ENCODE measurements at places on chromosomes 13 and 19.

DNA sequence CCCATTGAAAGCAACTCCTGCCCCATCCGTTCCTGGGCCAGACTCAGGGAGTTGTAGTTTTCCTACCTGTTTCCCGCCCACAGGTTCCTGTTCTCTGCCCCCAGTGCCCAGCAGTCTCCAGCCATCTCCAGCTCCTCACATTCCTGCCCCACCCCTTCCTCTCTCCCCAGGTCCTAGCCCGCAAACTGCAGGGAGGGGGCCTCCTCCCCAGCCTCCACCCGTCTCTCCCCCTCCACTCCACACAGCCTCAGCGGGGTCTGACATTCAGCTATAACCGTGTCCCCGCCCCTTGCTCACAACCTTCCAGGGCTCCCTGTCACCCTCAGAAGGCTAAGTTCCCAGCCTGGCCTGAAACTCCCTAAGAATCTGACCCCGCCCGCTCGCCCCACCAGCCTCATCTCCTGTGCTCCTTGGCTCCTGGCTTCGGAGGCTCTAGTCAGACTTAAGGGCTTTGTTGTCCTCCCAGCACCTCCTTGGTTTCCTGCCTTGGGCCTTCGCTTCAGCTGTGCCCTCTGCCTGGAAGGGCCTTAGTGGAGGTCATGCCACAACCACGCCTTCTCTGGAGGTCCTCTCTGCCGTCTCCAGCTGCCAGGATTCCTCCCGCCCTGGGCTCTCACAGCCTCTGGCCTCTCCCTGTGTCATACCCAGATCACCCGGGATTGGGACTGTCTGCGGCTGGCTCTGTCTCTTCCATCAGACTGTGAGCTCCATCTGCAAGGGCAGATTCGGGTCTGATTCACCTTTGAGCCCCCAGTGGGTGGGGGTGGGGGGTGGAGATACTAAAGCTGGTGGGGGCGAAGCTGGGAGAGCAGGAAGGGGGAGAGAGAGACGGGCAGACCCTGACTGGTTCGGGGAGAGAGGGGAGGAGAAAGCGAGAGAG is 5.1 kb upstream of the SPACA6 start:
- DNase-seq = no peak

GRCh38 chr13:34310539-34310938 is 492.6 kb downstream of the RFC3 start:
- DNase-seq = no peak

GRCh38 chr13:26992951-26993719 is 178.5 kb downstream of the USP12 start:
- no peak for DNase-seq

DNA sequence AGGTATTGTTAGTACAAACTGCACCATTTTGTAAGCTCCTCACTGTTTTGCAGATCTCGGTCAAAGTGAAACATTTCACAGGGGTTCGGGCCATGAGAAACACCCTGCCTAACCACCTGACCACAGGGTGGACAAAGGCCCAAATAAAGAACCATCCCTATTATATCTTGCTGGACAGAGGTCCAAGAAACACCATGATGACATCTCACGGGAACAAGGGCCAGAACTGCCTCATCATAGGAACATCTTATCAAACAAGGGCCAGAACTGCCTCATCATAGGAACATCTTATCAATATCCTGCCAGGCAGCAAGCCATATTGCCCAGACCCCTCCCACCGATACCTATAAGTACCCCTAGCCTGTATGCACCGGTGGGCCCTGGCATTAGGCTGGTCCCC is 99.7 kb downstream of the PCDH9 start:
- no peak for DNase-seq

- no peak for DNase-seq
Observed at GRCh38 chr13:35843272-35843671, 287.9 kb downstream of the DCLK1 start.

- no peak for DNase-seq
Observed at GRCh38 chr19:16569609-16570320, 2.5 kb downstream of the SLC35E1 start.

DNA sequence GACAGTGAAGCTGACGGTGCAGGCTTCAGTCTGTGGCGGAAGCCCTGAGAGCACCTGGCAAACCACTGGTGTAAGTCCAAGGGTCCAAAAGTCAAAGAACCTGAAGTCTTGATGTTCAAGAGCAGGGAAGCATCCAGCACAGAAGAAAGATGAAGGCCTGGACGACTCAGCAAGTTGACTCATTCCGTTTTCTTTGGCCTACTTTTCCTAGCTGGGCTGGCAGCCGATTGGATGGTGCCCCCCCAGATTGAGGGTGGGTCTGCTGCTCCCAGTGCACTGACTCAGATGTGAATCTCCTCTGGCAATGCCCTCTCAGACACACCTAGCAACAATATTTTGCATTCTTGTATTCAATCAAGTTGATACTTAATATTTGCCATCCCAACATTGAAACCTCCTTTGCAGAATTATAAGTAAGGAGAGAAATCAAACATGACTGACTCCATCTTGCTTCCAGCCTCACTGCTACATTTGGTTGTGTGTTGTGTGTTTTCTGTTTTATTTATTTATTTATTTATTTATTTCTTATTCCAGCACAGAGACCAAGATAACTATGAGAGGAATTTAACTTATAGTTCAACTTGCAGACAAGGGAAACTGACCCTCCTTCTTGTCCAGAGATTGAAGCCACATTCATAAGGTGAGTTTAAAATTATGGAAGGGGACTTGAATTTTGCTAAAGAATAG is 32.8 kb downstream of the IGFL2 start:
- DNase-seq = no peak

GRCh38 chr19:2101417-2102335 is 5.0 kb downstream of the IZUMO4 start:
- no peak for DNase-seq

DNA sequence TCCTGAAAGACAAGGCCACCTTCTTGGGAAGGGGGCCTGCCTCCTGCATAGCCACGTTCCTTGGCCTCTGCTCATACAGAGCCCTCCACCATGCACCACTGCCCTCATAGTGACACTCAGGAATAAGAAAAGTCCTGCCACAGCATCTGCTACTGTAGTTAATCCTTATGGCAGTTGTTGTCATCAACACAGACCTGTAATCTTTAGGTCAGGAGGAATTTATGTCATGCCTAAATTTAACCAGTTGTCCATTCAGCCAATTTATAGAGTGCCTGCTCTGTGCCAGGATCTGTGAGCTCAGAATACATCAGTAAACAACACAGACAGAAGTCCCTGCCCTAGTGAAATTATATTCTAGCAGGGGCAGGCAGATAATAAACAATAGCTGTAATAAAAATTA is 44.4 kb downstream of the FAM124A start:
- DNase-seq = no peak

GRCh38 chr13:102555914-102556553 is 40.8 kb upstream of the TPP2 start:
- no peak for DNase-seq

DNA sequence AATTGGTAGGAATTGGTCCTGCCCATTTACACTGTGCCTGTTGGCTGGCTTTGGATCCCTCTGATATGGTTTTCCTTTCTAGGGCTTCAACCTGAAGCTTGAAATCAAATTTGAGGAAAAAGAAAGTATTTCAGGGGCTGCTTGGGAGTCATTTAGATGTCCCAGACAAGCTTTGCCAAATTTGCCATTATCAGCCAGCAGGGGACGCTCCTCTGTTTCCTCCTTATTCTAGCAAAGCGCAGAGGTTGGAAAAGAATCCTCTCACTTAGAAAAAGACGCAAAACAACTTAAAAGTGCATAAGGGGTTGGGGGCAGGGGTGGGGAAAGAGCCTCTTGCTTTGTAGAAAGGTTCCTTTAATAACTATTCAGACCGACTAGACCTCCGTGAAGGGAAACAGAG is 1211.1 kb upstream of the PCDH20 start:
- DNase-seq = no peak

DNA sequence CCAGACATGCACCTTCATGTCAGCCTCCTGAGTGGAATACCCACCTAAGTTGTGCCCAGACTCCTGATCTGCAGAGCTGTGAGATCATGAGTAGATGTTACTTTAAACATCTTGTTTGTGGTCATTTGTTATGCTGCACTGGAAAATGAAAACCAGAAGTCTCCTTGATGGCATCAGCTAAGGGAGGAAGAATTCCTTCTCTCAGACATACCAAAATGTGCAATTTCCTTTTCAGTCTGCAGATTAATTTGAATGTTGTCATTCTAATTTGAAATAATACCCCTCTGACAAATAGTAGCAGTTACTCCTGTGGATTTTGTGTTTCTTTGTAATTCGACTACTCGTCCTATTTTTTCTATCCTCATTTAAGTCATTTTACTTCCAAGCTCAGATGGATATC is 59.3 kb downstream of the ITGBL1 start:
- DNase-seq = no peak

DNA sequence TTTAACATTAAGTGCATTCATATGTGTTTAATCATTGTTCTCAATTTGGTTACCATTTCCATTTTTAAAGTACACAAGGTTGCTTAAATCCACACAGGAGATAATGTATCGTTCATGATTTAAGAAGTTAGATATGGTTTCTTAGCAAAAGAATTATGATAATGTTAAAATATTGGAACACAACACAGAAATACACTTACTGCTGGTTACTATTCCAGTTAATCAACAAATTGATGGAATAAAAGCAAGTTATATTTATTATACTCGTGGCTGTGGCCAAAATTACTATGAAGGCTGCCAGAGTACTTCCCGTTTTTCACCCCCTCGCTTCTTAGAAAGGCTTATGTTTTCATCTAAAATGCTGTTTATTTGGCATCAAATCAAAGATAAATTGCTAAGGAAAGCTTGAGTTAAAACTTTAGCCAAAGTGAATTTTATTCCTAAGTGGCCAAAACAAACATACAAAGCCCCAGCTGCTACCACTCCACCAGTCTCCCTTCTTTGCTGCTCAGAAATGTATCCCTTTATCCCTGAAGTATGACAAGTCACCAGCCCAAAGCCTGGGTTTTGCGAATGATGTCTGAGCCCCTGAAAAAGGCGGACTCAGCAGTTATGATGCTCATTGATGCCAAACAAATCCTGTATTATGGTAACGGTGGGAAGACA is 27.7 kb downstream of the LCP1 start:
- DNase-seq = no peak

DNA sequence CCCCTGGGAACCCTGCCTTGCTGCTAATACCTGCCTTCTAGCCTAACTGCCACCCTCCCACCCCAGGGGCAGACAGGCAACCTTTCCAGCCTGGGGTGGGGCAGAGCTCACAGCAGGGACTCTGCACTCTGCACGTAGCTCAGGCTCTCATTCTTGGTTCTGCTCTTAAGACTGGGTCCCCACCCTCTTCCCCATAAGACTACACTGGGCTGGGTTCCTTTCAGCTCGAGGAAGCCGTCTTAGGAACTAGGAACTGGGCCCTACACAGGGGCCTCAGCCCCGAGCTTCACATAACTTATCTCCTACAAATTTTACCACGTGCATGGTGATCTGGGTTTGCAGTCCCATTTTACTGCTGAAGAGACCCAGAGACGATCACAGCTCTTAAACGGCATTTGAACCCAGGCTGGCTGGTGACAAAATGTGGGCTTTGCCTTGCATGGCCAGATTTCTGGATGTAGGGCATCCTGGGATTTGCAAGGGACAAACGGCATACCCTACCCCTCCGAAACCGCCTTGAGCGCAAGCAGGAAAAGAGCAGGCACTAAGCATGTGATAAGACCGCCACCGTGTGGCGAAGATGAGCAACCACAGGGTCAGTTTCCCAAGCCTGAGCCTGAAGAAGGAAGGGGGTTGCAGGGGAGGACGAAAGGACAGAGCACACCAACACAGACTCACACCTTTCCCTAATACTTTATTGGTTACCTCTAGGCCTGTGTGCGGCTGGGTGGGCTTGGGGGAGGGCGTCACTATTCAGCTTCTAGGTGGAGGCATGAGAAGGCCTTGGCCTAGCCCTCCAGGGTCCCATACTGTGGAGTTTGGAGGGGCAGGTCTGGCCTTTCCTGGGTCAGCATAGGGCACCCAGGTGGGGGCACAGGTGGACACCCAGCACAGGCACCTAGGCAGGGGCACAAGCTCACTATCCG is 5.1 kb downstream of the JUNB start:
- peak; percentile 85 for DNase-seq

DNA sequence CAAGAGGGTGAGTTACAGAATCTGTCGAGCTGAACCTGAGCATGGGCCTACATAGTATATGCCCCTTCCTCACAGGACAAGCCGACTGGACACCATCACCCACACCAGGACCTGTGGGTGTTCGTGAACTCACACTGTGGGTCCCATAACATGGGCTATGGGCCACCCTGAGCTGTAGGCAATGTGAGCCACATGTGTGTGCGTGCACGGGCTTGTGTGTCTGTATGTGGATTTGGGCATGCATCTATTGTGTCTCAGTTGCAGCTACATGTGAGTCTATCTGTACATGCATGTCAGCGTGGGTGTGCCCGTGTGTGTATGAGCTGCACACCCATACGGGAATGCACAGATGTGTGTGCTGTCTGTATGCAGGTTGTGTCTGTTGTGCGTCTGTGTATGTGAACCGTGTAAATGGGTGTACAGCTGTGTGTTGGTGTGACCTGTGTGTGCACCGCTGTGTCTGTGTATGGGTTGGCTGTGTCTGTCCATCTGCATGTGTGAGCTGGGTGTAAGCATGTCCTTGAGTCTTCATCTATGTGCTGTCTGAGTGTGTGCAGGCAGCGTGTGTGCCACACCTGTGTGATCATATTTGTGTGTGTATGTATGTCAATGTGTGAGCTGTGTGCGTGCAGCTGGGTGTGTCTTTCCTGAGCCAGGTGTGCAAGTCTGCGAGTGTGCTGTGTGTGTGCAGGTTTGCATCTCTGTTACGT is 1.7 kb downstream of the NOTCH3 start:
- DNase-seq = no peak

DNA sequence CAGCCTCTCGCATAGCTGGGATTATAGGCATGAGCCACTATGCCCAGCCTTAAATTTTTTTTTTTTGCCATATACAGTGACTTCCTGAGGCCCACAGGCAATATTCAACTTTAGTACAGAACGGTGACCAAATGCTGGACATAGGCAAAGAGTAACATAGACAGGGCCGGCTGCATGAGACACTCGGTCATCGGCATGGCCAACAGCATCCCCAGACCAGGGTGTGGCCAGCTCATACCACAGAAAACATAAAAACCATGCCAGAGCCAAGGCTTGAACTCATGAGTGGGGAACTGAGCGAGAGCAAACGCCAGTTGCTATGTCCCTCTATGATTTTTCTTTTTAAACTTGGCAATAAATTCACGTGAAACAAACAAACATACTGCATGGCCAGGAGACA is 17.0 kb downstream of the KANK2 start:
- no peak for DNase-seq

GRCh38 chr13:26037302-26037701 is 14.5 kb downstream of the SHISA2 start:
- DNase-seq = peak; percentile 21

DNA sequence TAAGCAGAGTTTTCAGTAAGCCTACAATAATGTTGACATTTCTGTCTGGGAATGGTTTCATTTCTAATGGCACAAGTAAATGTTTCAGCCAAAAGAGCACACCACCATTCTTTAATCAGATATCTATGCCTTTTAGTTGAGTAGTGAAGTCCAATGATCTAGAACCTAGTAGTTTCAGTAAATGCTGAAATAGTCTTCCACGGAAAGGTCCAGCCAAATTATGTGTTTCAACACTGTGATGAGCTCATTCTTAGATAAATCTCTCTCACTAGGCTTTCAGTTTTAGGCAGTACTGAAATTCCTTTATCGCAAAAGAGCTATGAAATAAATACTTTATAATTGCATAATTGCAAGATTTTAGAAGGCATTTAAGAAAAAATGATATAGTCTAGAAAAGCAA is 816.8 kb upstream of the PCDH9 start:
- DNase-seq = no peak

- DNase-seq = no peak
Observed at GRCh38 chr13:109009756-109010155, 380.3 kb downstream of the MYO16 start.

Measured in hematopoietic multipotent progenitor cell treated with erythropoietin and hydrocortisone succinate and interleukin-3 and kit ligand, for 15 days (in vitro differentiated cells).